ENCODE measurements at places on chromosomes 1 and 21.

DNA sequence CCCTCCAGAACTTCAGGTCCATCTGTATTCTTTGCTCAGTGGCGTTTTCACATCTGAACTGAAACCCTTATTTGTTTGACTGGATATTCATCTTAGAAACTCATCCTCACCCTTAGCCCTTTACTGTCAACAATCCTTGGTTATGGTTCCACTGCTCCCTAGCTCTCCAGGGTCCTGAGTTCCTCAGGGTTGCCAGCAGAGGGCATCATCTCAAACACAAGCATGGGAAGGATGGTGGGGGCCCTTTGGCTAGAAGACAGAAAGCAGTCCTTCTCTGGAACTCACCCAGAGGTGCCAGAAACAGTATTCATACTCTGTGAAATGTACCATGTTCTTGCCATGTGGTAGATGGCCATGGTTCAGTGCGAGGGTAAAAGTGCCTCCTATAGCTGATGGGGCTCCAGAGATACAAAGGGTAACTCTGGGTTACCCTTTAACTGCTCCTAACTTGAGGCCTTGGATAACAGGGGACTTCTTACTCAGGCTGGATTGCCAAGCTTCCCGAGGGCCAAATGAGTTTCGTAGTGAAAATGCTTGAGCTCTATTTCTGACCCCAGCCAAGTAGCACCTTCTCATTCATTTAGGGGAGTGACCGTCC lies 11.3 kb downstream of the NCSTN start:
- DNase-seq: no peak

- DNase-seq: no peak
Observed at GRCh38 chr1:194903524-194903923, 1704.7 kb downstream of the KCNT2 start.

DNA sequence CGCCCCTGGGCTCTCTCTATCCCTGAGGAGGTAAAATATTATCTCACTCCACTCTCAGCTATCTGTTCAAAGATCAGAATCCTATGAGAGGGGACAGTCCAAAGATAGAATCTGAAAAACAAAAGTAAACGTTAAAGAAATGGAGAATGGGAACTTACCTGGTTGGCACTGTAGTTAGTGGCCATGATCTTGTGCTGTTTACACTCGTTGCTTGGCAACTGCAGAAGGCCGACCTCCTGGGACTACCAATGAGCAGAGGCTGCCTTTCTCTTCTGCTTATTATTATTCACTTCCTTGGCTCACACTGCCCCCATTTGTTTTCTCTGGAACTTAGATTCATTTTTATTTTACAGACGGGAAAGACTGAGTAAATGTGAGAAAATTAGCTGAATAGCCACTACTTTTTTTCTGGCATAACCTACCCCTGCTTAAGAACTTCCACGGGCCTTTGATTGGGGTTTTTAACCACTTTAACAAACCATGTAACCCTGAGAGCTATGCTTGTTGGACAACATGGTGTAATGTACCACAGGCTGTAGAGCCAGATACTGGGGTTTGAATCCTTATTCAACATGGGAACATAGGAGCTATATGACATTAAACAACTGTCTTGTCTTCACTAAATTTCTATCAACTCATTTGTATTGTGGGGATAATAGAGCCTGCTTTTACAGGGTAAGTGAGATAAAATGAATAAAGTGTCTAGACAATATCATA lies at the start of gene CFAP126:
Gene CFAP126 (minus strand): TSS at position 193 of the 717 bp plus-strand sequence. CDS start 8 bp downstream, at position 185.
- DNase-seq: peak; percentile 19

DNA sequence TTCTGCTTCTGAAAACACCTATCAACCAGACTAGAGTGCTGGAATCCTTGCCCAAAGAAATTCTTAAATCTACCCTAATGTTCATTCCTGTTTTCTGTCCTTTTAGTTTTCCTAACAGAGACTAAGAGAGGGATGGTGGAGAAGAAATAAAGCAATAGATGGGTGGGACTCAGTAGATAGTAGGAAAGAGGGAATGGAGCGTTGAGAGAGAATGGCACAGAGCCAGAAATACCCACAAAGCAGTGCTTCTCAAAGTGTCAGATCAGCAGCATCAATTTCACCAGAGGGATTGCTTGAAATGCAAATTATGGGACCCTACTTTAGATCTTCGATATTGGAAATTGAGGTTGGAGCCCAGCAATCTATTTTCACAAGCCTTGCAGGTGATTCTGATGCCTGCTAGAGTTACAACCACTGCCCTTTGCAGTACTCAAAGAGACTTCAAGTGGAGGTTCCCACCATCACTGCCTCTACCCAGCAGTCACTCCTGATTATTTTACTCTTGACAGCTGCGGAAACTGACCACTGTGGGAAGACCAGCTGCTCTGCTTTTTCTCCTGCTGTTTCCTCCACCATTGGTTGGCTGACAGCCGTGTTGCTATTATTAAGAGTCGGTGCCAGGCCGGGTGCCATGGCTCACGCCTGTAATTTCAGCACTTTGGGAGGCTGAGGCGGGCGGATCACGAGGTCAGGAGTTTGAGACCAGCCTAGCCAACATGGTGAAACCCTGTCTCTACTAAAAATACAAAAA lies 11.4 kb upstream of the PRPF3 start:
- DNase-seq: no peak

GRCh38 chr1:15217654-15218053 lies 29.4 kb upstream of the FHAD1 start:
- DNase-seq: no peak

- no peak for DNase-seq
Observed at GRCh38 chr1:44037154-44037553, 5.9 kb upstream of the SLC6A9 start.

DNA sequence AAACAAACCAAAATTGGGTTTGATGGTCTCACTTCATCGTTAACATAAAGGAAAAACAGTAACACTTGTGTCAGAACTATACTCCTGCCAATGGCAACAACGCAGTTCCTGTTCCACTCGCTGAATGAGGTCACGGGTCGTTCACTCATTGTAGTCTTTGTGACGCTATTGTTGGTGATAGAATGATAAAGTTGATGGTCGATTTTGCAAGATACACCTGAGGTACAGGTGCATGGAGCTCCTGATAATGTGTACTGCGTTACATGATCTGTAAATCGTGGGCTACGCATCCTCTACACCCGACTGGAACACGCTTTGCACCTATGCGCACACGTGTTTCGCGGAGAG lies 391 bp upstream of the CENPS start:
- DNase-seq: no peak

GRCh38 chr1:75449998-75450397 lies 160.9 kb downstream of the SLC44A5 start:
- DNase-seq: no peak

- DNase-seq: no peak
Observed at GRCh38 chr1:245085508-245086095, 69.2 kb upstream of the KIF26B start.

GRCh38 chr1:46800742-46801141 lies 1.9 kb downstream of the CYP4B1 start:
- no peak for DNase-seq

DNA sequence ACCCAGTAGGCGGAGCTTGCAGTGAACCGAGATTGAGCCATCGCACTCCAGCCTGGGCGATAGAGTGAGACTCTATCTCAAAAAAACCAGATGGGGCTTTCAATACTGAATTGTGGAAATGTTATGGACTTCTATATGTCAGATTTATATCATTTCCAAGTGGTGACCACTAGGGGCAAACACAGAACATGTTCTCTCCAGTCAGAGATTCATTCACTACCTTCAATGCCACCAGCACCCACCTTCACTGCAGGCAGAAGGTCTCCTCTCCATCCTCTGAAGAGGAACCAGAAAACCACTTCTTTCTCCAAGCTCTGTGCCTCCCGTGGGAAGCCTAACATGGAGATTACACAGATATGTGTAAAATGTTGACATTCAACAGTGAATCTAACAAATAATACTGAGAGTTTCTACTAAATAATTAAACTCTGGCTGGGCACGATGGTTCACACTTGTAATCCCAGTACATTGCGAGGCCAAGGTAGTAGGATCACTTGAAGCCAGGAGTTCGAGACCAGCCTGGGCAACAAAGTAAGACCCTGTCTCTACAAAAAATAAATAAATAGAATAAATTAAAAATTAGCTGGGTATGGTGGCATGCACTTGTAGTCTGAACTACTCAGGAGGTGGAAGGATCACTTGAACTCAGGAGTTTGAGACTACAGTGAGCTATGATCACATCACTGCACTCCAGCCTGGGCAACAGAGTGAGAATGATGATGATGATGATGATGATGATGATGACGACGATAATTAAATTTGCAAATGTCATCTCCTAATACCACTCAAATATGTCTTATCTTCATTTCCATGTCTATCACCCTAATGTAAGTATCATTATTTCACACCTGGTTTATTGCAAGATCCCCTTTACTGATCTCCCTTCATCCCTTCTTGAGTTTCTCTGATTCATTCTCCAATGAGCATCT lies 151.1 kb downstream of the ZNF281 start:
- DNase-seq: peak; percentile 24

DNA sequence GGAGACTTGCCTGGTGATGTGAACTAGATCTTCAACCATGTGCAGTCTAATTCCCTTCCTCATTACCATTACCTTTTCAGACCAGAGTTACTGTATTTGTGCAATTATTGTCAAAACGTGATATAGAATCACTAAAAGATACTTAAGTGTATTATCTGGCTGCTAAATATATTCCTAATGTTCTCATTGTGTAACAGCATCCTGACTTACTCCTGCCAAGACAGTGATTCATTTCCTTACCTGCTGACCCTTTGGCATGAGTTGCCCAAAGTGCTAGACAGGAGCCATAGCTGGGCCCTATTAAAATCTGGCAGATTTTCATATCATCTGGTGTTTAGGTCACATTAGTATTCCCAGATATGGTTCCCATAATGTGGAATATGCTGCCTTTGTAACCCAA lies 598.3 kb upstream of the CAMK1G start:
- no peak for DNase-seq

GRCh38 chr21:17858747-17859146 lies 39.6 kb upstream of the C21orf91 start:
- no peak for DNase-seq

DNA sequence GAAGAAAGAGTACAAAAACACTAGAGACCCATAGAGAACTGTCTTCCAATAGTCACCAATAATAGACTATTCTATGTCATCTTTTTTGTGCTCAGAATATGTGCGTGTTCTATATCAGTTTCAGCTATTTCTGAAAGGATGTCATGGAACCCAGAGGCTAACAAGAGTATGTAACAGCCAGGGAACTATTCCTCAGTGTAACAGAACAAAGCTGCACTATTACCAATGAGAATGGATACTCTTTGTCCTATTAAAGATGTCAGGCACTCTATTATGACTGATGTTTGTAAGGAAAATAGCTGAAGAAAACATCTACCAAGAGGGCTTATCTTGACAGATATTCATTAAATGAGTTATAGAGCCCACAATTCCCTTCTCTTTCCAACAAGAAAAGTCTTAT lies 8.6 kb upstream of the LRRC8C start:
- DNase-seq: no peak

DNA sequence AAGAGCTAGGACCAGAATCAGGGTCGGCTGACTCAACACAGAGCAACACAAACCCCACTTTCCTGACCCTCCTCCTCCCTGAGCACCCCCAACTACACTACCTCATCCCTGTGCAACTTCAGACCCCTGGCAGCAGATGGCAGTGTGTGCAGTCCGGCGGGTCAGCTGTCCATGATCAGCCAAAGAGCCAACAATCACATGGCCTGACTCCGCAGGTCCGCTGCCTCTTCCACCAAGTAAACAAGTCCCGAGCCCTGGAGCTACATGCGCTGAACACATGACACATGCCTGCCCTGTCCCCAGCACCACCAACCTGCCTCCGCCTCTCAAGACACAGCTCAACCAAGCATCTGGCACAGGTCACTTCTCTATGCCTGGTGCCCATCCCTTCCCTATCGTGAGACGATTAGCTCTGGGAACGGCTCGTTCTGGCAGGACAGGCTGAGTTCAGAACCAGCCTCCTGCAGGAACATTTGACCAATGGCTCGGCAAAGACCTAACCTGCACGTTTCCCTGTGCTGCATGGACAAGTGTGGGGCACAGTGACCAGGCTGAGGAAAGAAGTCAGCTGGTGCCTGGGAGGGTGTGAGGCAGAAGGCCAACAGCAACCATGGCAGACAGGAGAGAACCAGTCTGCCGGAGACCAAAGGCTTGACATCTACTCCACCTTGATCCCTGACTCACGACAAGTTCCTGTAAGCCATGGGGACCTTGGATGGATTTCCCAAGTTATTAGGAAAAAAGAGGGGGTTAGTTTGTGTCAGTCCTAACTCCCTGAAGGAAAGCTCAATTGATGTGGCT lies 60.3 kb downstream of the CD46 start:
- DNase-seq: no peak

DNA sequence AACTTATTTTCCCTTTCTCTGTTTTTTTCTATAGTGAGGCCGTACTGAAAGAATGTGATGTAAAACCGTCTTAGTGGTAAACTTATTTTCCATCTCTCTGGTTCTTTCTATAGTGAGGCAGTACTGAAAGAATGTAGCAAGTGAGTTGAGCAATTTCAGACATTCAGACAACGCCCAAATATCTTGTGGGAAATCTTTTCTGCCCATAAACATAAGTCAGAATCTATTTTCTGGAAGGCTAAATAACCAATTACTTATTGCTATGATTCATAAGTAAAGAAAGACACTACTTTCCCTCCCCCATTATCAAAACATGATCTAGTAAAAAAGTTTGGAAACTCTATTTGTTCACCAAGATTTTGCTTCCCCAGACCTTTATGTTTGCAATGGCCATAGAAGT lies 18.8 kb upstream of the SCCPDH start:
- DNase-seq: no peak

DNA sequence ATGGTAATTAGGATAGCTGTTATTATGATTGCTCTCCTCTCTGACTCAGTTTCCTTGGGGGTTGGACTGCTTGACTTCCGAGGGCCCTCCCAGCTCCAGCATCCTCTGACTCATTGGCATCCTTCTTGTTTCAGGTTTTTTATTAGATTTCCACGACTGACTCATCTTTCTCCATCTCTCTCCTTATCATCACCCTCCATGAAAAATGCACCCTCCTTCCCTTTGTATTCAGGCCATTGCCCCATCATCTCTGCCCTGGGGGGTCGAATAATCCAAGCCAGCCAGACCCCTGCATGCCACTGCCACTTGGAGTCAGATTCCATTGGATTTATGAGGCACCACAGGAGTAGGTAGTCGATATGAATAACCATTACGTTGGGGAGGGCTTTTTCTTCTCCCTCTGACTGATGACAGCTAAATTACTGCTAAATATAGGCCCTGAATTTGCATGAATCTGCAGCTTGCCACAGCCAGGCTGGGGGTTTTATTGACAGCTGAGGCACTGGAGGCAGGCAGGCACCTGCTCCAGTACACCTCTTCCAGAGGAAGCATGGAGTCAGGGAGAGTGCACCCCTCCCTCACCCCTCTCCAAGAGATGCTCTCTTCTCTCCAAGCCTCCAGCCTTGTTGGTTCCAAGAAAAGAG lies 91.7 kb downstream of the C1orf94 start:
- DNase-seq: no peak
